ENCODE measurements at places on chromosomes 16 and 17.

DNA sequence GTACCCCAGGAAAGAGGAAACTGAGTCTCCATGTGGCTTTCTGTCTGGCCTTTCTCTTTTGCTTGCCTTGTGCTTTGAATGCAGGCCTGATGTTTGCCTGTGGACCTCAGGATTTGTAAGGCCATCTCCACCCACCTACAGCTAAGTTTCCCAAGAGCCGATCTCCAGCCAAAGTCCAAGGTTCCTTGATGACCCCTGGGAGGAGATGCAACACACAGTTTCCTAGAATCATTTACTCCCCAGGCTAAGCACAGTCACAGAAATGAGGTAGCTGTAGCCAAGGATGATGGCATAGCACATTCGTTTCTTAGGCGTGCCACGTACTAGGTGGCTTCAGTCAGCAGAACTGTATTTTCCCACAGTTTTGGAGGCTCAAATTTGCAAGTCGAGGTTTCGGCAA lies 595.4 kb downstream of the MAF start:
- no peak for DNase-seq

DNA sequence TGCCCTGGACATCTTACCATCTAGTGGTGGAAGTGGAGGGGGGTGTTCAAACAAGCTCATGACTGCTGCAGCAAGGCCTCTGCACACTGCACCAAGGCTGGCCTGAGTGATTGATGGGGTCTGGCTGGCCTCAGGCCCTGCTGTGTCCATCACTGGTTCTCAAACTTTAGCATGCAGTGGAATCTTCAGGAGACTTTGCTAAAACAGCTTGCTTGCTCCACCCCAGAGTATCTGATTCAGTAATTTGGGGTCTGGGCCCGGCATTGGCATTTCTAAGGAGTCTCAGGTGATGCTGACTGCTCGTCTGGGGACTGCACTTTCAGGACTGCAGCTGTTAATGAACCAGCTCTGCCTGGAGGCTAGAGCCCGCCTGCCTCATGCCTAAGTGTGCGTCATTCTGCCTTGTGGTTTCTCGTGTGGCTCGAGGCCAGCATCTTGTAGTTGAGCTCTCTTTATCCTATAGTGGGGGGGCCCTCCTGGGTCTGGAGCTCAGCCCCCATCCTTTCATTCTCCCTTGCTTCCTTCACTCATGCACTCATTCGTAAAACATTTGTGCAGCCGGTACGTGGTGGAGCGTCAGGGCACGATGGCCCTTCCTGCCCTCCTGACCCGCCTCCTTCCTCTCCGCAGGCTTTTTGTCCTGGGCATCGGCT lies 4.1 kb downstream of the MGAT5B start:
- DNase-seq, result no peak

DNA sequence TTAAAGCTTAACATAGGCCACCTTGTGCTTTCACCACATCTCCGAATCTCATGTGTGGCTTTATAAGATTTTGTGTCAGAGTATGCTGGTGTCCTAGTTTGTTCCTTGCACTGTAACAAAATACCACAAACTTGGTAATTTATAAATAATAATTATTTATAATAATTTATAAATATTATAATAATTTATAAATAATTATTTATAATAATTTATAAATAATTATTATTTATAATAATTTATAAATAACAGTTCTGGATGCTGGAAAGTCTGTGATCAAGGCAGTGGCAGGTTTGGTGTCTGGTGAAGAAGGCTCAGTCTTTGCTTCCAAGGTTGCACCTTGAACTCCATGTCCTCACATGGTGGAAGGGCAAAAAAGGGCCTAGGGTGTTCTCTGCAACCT lies 147.7 kb downstream of the BCAS3 start:
- DNase-seq, result no peak

DNA sequence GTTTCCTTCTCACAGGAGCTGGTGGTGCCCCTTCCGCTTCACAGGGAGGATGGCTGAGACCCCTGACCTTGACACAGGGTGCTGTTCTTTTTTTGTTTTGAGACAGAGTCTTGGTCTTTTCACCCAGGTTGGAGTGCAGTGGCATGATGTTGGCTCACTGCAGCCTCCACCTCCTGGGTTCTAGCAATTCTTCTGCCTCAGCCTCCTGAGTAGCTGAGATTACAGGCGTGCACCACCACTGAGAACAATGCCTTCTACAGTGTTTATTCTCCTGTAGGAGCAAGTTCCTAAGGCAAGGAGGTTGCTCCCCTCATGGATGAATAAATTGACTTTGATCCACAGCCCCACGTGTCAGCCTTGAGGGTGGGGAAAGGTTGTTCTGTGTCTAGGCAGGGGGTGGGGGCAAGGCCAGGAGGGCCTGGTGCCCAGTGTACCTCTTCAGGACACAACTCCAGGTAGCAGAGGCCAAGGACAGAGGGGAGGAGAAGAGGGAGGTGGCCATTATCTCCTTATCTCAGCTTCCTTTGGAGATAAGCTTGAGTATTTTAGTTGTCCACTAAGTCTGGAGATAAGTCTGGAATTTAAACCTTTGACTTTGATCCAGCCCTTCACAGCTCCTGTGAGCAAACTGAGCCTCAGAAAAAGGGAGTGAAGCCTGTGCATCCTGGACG lies 159.4 kb downstream of the SEC14L1 start:
- DNase-seq, result no peak
